Activated CD4-positive, alpha-beta T cell treated with anti-CD3 and anti-CD28 coated beads for 24 hours (primary cell): ENCODE measurements at places on chromosomes 11 and 22.

GRCh38 chr11:45411228-45411946, 125.2 kb upstream of the SYT13 start:
- DNase-seq: no peak

DNA sequence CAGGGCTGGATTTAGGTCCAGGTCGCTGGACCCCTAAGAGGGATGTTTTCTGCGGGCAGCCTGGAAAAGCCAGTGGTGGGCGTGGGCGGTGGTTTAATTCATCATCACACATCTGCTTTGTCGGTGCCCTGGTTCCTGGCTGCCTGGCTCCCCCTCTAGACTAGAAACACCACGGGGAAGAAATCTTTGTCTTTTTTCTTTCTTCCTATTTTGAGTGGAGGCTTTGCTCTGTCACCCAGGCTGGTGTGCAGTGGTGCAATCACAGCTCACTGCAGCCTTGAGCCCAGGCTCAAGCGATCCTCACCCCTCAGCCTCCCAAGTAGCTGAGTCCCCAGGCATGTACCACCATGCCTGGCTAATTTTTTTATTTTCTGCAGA, 86.6 kb upstream of the LINC01488 start:
- no peak for DNase-seq

DNA sequence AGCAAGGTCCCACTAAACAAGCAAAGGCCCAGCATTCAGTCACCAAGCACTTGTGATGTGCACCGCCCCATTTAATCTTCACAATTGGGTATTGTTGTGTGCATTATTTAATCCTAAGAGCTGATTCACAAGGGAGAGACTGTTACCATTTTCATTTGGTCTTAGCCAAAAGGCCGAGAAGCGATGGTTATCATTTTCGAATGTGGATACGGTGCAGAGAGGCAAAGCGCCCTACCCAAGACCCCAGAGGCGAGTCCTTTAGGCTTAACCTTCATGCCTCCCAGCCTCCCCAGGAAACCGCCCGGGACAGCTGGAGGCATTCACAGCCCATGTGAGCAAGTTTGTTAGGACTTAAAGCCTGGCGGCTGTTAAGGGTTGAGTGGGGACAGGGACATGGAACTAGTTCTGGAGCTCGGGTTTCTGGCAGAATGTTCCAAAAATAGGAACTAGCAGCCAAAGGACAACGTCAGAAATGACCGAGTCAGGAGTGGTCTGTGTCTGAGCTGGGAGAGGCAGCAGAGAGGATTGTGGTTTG, 13.0 kb upstream of the UPK3A start:
- DNase-seq: no peak

GRCh38 chr22:47304191-47304831, 541.9 kb downstream of the TBC1D22A start:
- DNase-seq: no peak

- no peak for DNase-seq
Measured at GRCh38 chr11:97445561-97445960, 1055.7 kb downstream of the JRKL start.

DNA sequence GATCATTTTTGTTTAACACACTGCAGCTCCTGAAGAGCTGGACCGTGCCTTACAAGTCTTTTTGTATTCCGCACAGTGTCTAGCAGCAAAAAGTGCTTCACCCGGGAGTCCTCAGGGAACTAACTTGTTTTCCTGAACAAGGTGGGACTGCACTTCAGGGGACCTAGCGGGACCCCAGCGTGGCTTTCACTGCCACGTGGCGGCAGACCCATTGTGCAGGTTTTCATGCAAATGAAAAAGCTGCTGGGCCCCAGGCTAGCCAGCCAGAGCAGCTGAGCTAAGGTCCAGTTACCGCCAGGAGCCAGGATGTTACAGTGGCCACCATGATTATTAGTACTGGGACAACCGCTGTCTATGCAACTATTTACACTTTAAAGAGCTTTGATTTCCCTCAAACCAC, 90.6 kb downstream of the FAR1 start:
- DNase-seq: no peak

- DNase-seq: no peak
Measured at GRCh38 chr11:66853242-66854229, 3.3 kb upstream of the LRFN4 start.

DNA sequence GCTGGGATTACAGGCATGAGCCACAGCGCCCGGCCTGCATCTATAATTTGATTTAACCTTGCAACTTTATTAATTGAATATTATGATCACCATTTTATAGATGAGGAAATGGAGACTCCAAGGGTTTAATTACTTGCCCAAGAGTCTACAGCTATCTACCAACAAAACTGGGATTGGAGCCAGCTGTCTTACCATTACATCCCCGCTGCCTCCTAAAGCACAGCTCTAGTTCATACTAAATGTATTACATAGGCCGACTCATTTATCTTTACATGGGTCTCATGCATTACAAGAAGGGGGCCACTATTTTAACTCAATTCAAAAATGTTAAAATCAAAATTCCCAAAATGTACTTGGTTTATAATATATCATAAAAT, 14.1 kb upstream of the TMA7B start:
- DNase-seq: no peak

DNA sequence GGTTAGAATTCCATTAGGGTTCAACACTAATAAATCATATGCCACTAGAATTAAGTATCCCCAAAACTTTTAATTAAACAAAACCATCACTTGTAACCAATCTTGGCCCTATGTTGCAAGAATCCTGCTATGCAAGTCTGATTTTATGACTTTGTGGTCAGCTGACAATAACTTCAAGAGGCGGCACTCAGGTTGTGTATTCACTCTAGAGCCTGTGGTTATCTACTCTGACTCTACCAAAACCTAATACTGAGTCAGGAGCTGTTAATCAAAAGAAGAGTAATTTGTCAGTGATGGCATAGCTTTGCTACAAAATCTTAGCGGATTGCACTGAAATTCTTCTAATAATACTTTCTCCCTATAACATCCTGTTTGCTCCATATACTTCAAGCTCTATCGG, 253.7 kb downstream of the AASDHPPT start:
- no peak for DNase-seq

DNA sequence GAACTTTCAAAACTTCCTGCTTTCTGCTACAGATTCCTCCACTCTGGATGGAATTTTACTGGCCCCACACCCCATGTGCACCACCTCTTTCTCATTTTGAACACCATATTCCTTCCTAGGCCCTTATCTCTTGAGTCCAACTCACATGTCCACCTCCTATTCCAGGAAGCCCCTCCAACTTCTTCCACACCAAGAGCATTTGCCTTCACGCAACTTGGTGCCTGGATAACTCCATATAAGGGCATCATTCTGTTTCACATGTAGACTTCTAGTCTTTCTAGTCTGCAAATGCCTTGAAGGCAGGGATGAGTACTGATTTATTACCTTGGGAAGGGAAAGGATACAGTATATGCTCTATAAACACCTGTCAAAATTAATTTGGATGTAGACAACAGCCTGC, 17.5 kb downstream of the GAB2 start:
- no peak for DNase-seq

- DNase-seq: no peak
Measured at GRCh38 chr11:2235588-2236326, 34.6 kb downstream of the ASCL2 start.

DNA sequence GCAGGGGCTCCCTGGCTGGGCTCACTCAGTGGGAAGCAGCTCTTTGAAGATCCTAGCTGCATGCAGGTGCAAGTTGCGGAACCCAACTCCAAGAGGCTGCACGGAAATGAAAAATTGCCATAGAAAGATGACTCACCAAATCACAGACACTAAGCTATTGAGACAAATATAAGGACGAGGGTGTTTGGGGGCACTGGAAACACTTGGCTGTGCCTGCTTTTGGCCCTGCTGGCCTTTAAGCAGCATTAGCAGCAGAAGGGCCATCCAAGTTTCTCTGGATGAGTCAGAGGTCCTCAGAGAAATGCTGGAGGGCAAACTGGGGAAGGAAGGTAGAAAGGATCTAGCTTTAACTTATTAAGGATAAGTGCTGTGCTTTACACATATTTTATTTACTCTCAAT, 282.3 kb downstream of the KIRREL3 start:
- no peak for DNase-seq

DNA sequence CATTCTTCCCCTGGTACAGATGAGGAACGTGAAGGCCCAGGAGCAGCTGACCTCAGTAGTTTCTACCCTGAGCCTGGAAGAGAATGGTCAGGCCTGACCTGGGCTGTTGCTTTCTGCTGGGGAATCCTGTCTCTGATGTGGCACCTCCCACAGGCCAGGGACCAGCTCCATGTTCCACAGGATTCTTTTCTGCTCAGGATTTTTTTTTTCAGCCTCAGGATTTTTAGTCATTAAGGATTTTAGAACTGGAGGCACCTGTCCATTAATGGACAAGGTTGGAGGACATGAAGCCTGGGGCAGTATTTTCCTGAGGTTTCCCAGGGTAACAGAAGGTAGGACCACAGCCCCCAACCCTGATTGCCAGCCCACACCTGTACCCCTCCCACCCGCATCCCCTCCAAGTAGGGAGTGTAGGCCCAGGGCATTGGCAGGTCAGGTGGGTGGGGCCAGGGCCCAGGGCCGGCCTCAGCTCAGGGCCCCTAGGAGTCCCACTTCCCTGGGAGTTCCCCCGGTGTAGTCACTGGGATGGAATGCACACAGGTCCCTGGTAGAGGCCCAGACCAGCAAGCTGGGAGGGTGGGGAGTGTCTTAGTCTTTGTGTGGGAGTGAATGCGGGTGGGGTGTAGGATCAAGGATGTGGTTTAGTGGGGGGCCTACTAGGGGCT, 16.1 kb downstream of the BIK start:
- no peak for DNase-seq

- no peak for DNase-seq
Measured at GRCh38 chr11:122637541-122637940, 18.0 kb upstream of the UBASH3B start.

DNA sequence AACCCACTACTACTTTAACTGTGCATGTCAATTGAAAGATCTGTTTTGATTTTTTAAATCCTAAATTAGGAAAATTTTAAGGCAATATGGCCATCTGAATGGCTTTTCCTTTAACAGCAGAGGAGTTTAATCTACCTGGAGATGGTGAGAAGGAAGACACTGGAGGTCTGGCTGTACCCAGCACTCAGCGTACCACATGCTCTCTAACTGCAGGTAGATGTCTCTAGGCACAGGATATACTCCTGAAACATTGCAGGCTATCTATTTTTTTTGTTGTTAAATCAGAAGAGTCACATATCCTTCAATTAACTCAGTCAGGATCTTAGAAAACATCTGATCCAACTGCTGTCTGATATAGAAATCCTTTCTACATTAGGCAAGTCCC, 17.3 kb upstream of the CASTOR1 start:
- no peak for DNase-seq

- DNase-seq: no peak
Measured at GRCh38 chr11:88204353-88204752, 29.1 kb upstream of the RAB38 start.

DNA sequence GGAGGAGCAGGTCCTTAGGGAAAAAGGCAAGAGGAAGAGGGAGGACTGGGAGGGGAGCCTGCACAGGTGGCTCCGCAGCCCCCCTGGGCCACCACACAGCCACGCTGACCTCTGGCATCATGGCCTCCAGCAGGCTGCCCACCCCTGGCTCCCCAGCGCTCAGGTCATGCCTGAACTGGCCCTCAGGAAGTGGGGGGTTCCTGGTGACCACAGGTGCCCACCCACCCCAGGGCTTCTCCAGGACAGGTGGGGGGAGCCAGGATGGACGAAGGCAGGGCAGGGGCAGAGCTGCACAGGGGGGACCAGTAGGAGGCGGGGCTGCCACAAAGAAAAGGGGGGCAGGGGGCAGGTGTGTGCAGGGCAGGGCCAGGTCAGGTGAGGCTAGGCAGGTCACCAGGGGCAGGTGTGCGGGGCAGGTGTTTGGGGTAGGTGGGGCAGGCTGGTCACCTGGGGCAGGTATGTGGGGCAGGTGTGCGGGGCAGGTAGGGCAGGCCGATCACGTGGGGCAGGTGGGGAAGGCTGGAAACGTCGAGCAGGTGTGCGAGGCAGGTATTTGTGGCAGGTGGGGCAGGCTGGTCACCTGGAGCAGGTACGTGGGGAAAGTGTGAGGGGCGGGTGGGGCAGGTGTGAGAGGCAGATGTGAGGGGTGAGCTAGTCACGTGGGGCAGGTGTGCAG, 997 bp downstream of the DEAF1 start:
- no peak for DNase-seq

DNA sequence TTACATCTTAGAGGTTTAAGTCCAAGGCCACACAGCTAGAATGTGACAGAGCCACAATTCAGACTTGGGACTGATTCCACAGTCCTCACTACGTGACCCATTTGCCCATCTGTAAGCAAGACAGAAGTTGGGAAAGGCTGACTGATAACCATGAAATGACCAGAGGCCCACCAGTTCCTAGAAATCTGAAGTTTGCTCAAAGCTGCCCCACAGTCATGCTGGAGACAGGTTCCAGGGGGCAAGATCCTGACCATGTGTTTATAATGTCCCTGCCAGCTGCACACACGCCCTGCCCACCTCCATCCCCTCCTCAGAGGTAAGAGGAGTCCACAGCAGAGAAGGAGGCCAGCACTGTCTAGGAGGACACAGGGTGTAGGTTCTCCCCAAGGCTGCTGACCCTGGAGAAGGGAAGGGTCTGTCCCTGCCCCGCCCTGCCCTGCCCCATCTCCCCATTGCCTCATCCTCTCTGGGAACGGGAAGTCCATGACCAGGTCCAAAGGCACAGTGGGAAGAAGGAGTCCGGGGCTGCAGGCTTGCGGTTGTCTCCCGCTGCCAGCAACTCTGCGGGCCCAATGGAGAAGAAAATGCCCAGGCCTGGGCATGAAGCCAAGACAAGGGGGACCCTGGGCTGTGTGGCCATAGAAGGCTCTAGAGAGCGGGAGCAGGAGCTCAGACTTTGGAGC, 11.9 kb upstream of the OAF start:
- no peak for DNase-seq

GRCh38 chr11:69308491-69308911, 14.5 kb downstream of the MYEOV start:
- DNase-seq: no peak

- DNase-seq: no peak
Measured at GRCh38 chr11:124865181-124865901, at the start of gene ROBO3. ROBO3 (plus strand) TSS chr11:124865432; CDS start chr11:124865578, 146 bp downstream.

DNA sequence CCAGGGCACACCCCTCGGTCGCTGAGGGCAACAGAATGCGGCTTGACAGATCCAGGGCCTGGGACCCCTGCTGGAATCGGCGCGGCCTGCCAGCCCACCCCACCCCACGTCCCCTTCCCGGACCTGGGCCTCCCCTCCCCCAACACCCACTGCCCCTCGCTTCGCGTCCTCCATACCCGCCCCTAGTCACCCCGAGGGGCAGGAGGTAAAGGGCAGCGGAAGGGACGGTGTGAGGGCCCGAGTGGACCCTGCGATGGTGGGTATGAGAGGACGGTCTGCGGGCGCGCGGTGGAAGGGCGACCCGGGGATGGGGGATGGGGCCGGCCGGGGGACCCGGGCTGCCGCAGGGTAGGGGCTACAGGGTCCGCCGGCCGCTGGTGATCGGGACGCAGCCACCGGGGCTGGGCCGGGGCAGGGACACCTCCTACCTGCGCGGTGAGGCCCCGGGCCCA, 311 bp downstream of the APBB1 start:
- no peak for DNase-seq

- DNase-seq: no peak
Measured at GRCh38 chr11:93133488-93134109, 64.2 kb downstream of the SLC36A4 start.

- no peak for DNase-seq
Measured at GRCh38 chr11:101816613-101817012, 98.2 kb upstream of the CEP126 start.

GRCh38 chr22:18021431-18021830, 2.9 kb downstream of the MICAL3 start:
- no peak for DNase-seq

GRCh38 chr11:63747011-63747410, 21.6 kb downstream of the ZFTA start:
- DNase-seq: no peak

- peak; percentile 38 for DNase-seq
Measured at GRCh38 chr22:35023692-35024363, 42.1 kb upstream of the ISX start.
